ENCODE measurements at places on chromosomes 2 and 18.

- DNase-seq, result no peak
These were observed 23.3 kb downstream of the LDLRAD4 start for GRCh38 chr18:13241893-13242175.

DNA sequence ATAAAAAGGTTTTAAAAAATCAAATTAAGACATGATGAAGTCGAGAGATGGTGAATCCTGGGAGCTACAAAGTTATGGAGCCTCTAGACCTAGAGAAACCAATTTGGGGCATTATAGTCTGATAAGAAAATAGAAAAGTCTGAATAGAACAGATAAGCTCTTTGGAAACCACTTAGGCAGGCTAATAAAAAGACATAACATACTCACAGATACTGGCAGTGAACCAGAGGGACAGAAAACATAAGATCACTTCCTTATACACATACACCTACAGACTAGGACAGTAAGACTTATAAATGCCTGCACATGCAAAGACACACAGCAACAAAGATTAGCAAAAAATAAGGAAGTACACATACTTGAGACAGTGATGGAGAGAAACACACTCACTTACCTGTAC lies 20.0 kb downstream of the SMC6 start:
- no peak for DNase-seq

DNA sequence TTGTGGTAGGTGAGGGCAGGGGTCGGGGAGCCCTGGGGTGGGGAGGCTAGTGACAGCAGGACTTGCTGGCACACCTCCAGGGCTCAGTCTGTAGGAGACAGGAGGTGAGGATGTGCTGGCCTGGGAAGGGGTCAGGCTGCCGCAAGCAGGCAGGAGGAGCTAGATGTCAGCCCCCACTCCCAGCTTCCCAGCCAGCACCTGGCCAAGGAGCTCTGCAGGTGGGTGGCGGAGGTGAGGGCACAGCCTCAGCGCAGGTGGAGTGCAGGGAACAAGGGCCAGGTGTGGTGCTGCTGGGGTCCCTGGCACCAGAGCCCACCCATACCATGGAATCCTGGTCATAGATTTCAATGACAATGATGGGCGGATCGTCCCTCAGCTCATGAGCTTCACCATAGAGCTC lies 2.9 kb downstream of the OTOF start:
- DNase-seq, result no peak

- DNase-seq, result no peak
These were observed 122.9 kb upstream of the ACVR1C start for GRCh38 chr2:157751462-157752058.

DNA sequence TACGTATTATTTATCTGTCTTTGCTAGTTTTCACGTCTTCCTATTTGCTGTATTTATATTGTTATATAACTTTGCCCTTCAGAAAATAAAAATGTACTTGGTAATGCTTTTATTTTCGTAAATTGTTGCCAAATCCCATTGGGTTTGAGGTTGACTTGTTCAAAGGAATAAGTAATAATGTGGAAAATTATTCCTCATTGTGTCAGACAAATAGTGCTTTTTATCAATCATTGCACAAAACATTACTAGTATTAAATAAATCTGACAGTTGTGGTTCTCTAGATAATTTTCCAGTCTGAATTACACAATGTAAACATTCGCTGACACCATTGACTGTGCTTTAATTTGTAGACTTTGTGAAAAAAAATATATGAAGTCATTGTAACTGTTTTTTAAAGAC lies 798.3 kb upstream of the TMEFF2 start:
- no peak for DNase-seq

GRCh38 chr2:160308915-160309314 lies 108.8 kb upstream of the ITGB6 start:
- no peak for DNase-seq

DNA sequence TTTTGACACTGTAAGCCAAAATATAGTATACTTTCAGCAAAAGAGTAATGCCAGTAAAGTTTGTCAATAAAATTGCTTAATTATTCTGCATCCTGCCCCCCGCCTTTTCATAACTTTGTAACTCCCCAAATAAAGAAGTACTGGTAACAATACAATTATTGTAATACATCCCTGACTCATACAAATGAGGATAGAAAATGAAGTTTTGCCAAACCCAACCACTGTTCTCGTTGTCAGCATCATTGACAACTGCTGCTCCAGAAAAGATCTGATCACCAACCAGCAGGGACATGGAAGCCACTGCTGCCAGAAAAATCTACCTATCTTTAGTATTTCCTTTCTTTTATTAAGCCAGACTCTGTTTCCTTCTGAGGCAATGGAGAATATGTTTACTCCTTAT lies 27.1 kb downstream of the SCN3A start:
- DNase-seq, result no peak

DNA sequence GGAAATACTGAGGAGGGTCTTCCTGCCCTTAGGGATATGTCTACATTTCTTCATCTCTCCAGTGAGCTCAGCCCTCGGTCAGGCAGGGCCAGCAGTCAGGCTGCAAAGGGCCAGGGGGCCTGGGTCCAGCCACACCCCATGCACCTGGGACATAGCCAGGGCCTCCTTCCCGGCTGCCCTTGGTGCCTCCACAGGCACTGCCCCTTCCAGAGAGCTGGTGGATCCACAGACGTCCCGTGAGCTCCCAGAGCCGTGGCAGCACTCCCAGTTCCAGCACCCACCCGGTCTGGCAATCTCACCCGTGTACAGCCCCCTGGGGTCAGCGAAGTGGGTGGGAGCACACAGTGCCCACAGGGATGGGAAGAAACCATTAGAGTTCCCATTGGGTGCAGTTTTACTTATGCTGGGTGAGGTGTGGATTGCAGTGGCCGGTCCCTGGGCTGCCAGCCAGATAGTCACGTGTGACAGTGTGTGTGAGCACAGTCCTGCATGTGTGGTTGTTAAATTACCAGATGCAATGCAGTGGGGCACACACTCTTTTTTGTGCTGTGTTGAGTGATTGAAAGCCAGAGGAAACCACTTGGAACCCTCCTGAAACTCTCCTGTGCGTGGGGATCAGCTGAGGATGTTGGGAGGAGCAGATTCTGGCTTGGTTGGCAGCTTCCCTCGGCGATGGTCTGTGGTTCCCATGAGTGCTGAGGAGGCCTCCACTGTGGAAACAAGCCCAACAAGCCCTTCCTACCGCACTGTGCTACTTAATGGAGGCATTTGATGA lies 131.0 kb downstream of the SNTG2 start:
- no peak for DNase-seq

- no peak for DNase-seq
These were observed 90.4 kb upstream of the PARD3B start for GRCh38 chr2:204454672-204455380.

- DNase-seq, result peak; percentile 52
These were observed 524 bp upstream of the SERTAD2 start for GRCh38 chr2:64654063-64654811.

Measured in stimulated activated CD8-positive, alpha-beta memory T cell treated with anti-CD3 and anti-CD28 coated beads, Interleukin-7, amount 100 ng/mL, for 1 hour (primary cell).